ENCODE measurements at places on chromosomes 13 and 19.
A peak's percentile ranks its signal among the peaks of the same experiment; 100 is the strongest.

GRCh38 chr13:20360041-20360491, 127.9 kb upstream of the GJB6 start:
- DNase-seq = peak; percentile 48

DNA sequence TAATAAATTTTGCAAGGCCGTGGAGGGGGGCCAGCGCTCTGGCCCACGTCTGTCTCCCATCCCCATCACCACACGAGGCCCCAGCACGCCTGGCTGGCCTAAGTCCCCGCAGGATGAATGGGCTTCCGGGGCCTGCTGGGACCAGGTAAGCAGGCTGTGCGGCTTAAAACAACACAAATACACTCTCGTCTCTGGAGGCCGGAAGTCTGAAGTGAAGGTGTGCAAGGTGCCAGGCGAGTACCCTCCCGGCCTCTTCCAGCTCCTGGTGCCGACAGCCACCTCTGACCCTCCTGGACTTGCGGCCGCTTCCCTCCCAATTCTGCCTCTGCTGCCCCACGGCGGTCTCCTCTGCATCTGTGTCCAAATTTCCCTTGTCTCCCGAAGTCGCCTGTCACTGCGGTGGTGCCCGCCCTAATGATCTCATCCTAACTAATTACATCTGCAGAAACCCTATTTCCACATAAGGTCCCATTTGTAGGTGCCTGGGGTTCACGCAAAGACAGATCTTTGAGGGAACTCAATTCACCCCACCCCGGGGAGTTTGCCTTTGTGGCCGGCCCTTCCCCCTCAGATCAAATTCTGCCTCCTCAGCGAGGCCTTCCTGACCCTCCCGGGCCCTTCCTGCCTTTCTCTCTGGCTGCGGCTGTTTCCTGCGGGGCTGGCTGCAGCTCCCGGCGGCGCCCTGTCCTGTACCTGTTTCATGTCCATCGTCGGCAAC, 8.1 kb upstream of the PTBP1 start:
- no peak for DNase-seq

- peak; percentile 72 for DNase-seq
These were observed 500.9 kb downstream of the GPC6 start for GRCh38 chr13:93727211-93728141.

DNA sequence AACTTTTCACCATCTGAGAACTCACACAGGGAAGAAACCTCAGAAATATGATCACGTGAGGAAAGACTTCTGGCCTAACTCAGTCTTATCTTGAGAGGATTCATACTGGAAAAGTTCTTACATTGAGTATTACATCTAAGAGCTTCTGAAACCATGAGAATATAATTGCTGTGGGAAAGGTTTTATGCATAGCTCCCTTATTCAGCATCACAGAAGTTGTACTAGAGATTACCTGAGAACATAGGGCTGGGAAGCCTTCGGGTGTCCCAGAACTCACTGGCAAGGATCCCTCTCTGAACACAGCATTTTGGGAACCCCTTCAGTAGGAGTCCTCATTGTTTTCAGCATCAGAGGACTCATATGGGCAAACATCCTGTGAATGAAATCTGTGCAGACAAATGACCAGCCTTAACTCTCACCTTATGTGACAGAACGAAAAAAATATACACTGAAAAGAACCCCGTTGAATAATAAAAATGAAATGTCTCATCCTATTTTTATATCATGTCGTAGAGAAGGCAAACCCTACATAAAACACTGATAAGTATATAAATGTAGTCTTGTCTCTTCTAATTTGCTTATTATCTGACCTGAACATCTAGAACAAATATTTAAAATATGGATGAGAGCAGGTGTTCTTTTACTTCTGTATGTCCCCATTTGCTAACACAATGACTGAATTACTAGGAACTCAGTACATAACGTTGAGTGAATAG, 14.2 kb downstream of the ZNF274 start:
- DNase-seq = no peak

- DNase-seq = no peak
These were observed 16.1 kb downstream of the GNG7 start for GRCh38 chr19:2686360-2686759.

DNA sequence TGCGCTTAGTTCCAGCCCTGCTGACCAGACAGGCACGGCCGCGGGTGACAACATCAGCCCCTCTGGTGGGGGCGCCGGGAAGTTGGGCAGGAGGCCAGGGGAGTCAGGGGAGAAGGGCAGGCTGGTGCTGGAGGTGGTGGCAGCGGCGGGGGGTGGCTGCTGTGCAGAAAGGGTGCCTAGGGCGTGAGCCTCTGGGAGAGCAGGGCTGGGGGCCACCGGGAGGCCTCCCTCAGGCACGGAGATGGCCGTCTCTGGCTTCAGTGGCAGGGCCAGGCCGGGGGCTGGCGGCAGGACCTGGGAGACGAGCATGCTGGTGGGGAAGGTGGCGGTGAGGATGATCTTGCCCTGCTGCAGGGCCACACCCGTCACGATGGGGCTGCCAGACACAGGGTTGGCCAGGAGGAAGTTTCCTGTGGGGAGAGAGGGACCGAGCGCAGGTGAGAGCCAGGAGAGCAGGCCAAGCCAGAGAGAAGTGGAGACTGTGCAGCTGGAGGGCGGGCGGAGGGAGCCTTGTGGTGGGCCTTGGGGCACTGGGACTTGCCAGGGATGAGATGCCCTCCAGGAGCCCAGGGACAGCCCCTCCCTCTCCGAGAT, 3.3 kb downstream of the SIX5 start:
- DNase-seq = no peak

GRCh38 chr19:42153672-42154433, 21.6 kb upstream of the POU2F2 start:
- no peak for DNase-seq

DNA sequence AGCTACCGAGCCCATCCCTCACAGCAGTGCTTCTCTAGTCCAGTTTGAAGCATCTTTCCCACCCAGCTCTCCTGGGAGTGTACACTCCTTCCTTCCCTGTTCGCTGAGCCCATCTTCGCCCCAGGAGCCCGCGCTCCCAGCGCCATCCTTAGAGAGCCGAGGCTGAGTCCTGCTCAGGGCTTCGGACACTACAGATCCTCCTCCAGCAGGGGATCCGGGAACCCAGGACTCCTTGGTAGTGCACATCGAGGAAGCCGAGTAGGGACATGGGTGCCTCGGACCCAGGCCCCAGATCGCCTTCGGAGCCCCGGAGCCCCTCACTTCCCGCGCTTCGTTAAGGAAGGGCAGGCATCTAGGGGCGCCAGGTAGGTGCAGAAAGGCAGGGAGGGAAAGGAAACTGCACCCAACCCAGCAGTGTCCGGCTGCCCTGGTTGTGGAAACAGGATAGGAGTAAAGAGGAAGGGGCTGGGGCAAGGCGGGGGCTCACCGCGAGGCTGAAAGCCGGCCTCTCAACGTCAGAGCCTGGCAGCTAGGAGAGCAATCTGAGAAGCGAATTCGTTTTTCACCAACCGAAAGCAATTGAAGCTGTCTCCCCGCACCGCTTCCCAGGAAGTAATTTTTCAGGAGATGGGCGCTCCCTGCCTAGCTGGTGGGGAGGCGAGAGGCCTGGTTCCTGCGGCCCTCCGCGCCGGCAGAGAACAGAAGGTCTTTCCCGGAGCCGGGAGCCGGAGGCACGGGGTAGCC, 1.0 kb downstream of the PDX1 start:
- DNase-seq = no peak

Data from fibroblast of skin of left biceps (primary cell).